ENCODE measurements at places on chromosomes 12 and 14.

DNA sequence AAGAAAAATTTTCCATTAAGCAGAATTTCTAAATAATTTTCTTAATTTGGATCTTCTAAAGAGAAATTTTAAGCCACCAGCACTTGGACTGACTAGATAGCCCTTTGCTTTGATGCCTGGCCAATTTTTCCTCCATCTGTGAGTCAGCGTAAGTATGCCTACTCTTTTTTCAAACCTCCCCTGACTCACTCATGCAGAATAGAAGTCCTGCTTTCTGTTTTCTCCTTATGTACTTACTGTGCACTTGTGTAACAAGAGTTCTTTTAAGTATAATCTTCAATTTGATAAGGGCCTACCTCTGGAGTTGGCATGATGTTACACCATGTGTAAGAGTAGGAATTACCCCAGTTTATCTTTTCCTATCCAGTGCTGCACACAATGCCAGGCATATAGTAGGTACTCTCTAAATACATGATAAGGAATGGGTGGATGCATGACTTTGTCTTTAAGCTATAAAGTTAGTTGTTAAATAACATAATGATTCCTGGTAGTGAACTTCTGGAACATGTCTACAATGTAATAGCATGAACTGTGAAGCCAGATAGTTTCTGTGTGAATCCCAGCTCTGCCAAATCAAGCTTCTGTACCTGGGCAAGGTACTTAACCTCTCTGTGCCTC lies 329.6 kb downstream of the TMTC2 start:
- DNase-seq: no peak

GRCh38 chr14:99479906-99480869 lies at the start of gene SETD3:
Gene SETD3, minus strand, starts transcription at chr14:99480859. Its CDS starts 15,054 bp downstream, at chr14:99465805.
- peak; percentile 75 for DNase-seq

GRCh38 chr14:22221508-22221907 lies 367.5 kb downstream of the DAD1 start:
- no peak for DNase-seq

DNA sequence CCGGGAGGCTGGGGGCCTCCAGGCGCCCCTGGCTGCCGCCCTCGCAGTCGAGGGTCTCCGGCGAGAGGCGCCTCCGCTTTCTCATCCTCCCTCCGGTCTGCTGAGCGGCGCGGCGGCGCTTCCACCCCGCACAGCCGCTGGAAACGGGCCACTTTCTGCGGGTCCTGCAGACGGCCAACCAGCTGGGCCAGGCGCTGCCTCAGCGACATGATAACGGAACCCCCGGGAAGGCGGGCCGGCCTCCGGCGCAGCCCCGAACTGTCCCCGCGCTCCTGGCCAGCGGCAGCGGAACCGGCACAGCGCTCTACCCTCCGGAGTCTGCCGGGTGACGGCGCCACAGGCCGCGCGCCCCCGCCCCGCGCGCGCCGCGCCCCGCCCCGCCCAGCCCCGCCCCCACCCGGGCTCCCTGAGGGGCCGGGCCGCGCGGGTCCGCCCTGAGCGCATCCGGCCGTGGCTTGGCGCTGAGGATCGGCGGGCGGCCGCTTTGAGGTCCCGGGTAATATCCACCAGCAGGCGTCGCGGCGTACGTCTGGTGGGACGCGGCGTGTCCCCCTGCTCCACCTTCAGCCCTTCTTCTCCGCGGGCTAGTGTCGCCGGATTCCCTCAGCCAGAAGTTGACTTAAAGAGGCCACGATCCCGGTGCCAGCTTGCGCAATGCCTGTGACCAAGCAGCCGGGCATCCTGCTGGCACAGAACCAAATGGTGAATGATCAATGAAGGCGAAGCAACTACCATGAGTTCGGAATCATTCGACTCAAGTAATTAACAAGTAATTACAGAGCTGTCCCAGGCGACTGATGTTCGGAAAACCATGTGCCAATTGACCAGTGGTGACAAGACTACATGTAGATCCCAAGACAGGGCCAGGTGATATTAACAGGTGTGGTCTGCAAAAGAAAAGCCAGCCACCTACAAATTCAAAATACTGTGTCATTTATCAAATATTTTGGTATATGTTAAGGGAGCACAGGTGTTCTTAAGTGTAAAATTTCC lies at the start of gene SGPP1:
Gene SGPP1, minus strand, starts transcription at position 330 of the 993 bp plus-strand sequence. Its CDS starts 121 bp downstream, at position 209.
- DNase-seq: peak; percentile 91

GRCh38 chr14:96497087-96497486 lies 5.1 kb upstream of the PAPOLA start:
- DNase-seq: no peak

DNA sequence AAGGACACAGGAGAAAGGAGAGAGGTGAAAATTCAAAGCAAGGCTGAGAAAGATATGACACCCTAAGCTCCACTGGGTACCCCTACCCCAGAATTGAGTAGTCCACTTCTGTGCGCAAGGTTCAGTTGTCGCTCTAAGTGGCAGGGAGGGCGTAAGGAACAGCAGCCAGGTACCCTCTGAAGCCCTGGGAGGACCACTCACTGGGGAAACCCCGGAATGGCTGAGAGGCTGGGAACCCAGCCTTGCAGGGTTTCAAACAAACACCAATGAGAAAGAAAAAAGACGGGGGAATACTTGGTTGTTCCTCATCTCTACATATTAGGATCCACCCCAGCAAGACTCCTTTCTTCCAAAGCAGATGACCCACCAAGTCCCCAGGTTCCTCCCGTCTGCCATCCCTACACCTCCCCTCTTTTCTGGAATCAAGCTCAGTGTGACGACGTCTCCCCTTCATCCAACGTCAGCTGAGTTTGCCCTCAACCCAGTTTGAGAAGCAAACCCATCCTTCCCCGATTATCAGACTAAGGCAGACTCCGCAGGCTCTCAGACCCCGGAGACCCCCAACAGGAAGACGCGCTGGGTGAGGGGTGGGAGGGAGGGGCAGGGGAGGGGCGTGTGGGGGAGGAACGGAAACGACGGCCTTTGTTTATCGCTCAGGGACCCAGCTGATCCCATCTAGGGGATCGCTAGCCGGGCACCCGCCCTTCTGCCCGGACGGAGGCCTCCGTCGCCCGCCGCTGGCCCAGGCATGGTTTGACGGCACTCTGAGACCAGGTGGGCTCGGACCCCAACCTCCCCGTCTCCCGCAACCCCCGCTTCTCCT lies 795 bp downstream of the LMBR1L start:
- DNase-seq: peak; percentile 78

GRCh38 chr14:21042918-21043317 lies 756 bp downstream of the RNASE7 start:
- no peak for DNase-seq

Data from cardiac septum (tissue), 1 donor.